ENCODE measurements at places on chromosomes 5 and 9. TPM values are rescaled to one million over a fixed set of nuclear protein-coding genes. Genes with fewer than 3 reads are reported as not detected.

GRCh38 chr5:178630951-178631350 is 4.1 kb upstream of the CLK4 start:
- no peak for DNase-seq

PRSS3 gene
- total RNA-seq, result not detected

DNA sequence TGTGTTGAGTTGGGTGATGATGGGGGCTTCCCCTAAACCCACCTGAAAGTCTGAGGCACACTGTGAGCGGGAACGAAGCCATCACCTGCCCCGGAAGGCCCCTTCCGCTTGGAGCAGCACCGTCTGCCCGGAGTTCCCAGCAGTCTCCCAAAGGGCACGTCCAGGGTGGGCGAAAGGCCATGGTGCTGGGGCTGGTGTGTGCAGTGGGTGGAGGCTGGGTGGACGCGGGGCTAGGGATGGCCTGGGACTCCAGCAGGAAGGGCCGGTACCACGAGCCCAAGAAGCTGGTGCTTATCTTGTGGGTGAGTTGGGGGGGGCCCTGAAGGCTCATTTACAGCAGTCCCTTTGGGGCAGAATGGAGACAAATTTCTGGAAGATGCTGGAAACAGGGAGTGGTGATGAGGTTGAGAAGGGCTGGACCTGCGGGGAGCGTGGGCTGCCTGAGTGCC is 4.6 kb downstream of the FLT4 start:
- no peak for DNase-seq

DNA sequence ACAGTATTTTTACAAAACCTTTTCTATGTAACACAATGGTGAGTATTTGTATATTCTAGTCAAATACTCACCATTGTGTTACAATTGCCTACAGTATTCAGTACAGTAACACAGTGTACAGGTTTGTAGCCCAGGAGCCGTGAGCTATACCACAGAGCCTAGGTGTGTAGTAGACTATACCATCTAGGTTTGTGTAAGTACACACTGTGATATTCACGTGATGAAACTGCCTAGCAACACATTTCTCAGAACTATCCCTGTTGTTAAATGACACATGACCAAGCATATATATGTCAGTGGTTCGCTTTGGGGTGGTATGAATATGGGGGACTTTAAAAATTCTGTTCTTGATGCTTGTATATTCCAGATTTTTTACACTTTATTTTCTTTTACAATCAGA is 21.3 kb downstream of the SH3PXD2B start:
- no peak for DNase-seq

FRMD3 gene
- 10.8 TPM for total RNA-seq
